ENCODE measurements at places on chromosomes 2 and 18.
A peak's percentile ranks its signal among the peaks of the same experiment; 100 is the strongest.

- peak; percentile 53 for DNase-seq
These were observed 61.4 kb downstream of the CPS1 start for GRCh38 chr2:210617732-210618330.

GRCh38 chr2:71460595-71461303, 7.4 kb downstream of the DYSF start:
- DNase-seq = peak; percentile 34

GRCh38 chr2:38925982-38926381, 36.3 kb downstream of the ARHGEF33 start:
- DNase-seq = no peak

- DNase-seq = peak; percentile 66
These were observed 44.5 kb downstream of the SH3RF3 start for GRCh38 chr2:109173311-109174171.

DNA sequence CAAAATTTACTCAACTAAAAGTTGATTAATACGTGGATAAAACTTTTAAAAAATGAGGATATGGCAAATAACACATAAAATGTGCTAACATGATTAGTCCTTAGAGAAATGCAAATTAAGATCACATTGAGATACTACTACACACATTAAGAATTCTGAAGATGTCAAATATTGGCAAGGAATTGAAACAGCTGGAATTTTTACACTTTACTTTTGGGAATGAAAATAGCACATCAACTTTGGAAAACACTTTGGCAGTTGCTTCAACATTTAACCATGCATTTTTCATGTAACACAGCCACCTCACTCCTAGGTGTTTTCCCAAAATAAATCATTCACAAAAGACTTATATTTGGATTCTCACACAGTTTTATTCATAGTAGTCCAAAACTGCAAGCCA, 687.9 kb upstream of the SETBP1 start:
- DNase-seq = no peak

GRCh38 chr2:27074738-27075565, 3.5 kb upstream of the EMILIN1 start:
- no peak for DNase-seq

DNA sequence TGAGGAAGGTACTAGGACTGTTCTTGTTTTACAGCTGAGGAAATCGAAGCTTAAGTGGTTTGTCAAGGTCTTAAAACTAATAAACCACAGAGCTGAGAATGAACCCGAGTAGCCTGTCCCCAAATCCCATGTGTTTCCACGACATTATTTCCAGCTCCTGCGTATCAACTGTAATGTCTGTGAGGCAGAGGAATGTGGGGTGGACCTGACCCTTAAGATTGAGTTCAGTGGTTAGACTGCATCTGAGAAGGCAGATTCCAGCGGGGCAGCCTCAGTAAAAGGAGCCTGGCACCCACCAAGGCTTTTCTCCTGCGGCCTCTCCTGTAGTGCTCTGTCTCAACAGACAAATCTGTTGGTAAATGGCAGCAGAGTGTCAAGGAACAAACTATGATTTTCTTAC, 81.9 kb upstream of the TMEM178A start:
- DNase-seq = no peak

GRCh38 chr2:98547092-98547790, 61.1 kb downstream of the COA5 start:
- DNase-seq = no peak

- DNase-seq = no peak
These were observed 425.6 kb downstream of the SUCLG1 start for GRCh38 chr2:84033347-84033974.

DNA sequence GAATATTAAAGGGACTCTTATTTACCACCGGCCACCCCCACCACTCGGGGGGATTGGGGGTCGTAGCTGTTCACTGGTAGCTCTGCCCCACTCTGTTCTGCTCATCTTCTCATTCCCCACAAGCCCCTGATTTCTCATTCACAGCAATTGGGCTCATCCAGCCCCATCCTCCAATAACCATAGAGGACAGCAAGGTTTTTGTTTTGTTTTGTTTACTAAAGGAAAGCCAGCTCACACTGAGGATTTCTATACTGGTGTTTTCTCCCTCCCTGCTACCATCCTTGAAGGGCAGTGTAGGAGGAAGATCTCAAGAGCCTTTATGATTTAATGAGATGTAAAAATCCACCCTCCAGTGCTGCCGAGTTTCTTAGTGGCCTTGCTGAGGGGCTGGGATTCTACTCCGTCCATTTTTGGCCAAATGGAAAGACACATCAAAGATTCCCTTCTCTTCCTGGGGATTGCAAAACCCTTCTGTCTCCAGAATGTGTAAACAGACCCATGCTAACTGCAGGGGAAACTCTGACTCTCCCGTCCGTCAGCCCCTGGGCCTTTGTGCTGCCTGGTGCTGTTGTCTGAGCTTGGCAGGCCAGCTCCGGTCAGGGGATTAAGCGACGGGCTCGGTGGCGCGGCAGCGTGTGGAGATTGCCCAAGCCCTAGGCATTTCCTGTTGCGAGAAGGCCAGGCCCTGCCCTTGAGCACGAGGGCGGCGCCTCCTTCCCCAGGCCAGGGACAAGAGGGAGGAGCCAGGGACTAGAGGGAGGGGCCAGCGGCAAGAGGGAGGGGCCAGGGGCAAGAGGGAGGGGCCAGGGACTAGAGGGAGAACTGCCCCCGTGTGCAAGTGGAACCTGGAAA, 165.0 kb downstream of the ANTXR1 start:
- DNase-seq = peak; percentile 98

- no peak for DNase-seq
These were observed 101.3 kb downstream of the PTPRM start for GRCh38 chr18:7668392-7668791.

DNA sequence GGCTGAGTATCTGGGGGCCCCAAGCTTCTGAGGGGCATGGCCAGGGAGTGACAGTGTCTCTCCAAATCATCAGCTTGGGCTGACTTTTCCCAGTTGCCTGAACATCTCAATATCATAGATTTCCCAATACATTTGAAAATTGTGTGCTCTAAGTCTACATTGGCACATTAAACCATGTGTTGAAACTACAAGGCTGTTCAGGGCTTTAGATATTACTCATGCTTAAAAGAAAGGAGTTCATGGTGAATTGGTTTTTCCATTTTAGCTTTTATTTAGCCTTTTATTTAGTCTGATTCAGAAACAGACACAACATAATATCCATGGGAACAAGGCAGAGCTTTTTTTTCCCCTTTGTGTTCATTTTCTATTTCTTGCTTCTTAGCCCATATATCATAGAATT, 49.9 kb upstream of the GALR1 start:
- DNase-seq = peak; percentile 16

GRCh38 chr2:197167608-197168314, 142.8 kb downstream of the ANKRD44 start:
- no peak for DNase-seq

DNA sequence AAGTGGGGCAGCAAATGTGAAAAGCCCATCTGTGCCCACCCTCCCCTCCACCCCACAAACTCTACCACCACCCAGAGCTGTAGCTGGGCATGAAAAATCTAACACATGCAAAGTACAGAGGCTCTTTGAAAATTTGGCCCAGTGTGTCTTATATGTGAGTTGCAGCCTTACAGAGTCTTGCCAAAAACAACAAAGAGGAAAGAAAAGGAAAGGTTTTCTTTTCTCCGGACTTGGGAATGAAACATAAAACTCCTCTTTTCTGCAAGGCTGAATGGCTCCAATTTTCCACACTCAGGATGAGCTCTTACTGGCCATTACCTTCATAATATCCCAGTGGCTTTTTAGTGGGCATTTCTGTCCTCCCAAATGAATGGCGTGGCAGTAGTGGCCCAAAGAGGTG, 27.9 kb upstream of the POU3F3 start:
- no peak for DNase-seq

- DNase-seq = no peak
These were observed 3.4 kb downstream of the PXDN start for GRCh38 chr2:1740716-1741589.

- no peak for DNase-seq
These were observed 1385.5 kb upstream of the ZEB2 start for GRCh38 chr2:145905371-145905770.

DNA sequence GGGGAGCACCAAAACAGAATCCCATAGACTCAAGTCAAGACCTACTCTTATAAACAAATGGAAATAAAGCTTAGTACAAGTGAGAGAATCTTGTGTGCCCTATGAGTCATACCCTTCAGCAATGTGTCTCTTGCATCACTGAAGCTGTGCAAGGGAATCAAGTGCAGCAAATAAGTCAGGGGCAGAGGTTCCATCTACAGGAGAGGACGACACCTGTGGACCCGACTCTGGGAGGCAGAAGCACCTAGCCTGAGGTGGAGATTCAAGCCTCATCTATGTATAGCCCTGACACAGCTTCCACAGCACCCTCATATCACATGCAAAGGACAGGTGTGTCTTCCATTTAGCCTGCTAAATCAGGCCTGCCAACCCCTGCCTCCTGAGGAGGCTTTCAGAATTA, 298.2 kb downstream of the CNTNAP5 start:
- no peak for DNase-seq

GRCh38 chr2:177799531-177799930, 273.0 kb downstream of the PDE11A start:
- peak; percentile 37 for DNase-seq

- DNase-seq = no peak
These were observed 2.5 kb downstream of the CYP1B1 start for GRCh38 chr2:38073211-38074057.

DNA sequence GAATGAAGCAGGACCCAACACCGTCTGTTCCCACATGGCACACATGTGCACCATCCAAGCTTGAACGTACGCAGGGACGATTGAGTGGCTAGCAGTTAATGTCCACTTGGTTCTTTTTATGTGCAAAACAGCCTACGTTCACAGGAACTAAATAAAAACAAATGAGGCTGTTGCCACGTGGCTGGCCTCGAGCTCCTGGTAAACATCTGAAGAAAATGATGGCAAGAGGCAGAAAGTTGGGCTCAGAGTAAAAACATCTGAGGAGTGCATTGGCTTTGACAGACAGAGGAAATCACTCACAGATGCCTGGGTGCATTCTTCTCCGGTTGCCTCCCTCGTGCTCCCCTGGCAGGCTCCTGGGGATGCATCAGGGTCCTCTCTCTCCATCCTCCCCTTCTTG, 177.9 kb downstream of the NRP2 start:
- no peak for DNase-seq

DNA sequence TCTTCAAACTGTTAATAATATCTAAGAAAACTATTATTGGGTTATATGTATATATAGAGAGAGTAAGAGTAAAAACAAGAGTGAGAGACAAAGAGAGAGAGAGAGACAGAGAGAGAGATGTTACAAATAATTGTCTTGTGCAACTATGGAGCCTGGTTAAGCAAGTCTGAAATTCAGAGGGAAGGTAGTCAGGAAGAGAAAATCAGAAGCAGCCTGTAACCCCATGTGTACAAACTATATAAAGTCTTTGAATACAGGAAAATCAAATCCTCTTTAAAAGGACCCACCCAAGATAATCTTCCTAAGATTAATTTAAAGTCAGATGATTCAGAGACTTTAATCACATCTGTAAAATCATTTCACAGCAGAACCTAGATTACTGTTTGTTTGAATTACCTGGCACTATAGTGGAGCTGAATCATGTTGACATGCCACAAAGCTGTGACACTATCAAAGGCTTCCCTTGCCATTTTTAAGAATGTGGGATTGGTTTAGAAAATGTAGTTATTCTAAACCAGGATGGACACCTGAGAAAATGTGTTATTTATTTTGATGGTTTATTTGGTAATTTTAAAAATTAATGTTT, 301.7 kb upstream of the FSIP2 start:
- DNase-seq = no peak

GRCh38 chr2:236816197-236817170, 246.9 kb downstream of the ACKR3 start:
- no peak for DNase-seq

- no peak for DNase-seq
These were observed 112.1 kb downstream of the STRN start for GRCh38 chr2:36854241-36854640.

DNA sequence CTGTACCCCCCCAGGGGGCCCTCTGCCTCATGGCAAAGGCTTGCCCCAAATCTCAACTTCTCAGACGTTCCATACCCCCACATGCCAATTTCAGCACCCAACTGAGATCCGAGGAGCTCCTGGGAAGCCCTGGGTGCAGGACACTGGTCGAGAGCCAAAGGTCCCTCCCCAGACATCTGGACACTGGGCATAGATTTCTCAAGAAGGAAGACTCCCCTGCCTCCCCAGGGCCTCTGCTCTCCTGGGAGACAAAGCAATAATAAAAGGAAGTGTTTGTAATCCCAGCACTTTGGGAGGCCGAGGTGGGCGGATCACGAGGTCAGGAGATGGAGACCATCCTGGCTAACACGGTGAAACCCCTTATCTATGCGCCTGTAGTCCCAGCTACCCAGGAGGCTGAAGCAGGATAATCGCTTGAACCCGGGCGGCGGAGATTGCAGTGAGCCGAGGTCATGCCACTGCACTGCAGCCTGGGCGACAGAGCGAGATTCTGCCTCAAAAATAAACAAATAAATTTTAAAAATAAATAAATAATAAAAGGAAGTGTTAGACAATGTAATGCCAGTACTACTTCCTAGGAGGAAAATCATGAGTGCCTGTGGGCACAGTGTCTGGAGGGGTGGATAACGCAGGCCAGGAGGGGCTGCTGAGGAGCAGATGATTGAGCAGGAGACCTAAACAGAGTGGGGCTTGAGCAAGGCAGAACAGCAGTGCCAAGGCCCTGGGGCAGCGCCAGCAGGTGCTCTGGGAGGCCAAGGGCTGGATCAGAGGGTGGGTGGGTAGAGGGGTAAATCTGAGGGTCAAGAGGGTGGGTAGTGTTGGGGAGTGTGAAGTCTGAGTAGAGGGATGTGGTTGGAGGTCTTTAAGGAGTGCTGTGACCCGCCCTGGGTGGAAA, 4.0 kb downstream of the ALPP start:
- no peak for DNase-seq

- no peak for DNase-seq
These were observed 32.4 kb upstream of the CCDC150 start for GRCh38 chr2:196607073-196607472.

GRCh38 chr18:21327101-21327500, 85.1 kb downstream of the GREB1L start:
- no peak for DNase-seq

DNA sequence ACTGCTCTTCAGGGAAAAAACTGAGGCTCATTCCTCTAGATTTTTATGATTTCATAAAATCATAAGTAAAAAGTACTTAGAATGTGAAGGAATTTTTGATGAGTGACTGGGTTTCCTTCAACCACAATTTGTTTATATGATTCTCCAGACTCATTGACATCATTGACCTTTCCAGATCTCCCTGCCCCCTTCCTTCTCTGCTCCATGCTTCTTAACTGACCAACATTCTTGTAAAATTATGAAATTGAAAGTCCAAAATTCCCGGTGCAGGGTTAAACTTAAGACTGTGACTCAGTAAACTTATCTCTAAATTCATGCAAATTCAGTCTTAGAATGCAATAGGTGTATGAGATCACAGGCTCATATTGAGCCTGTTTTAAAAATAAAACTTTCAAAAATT, 648.9 kb downstream of the TDRD15 start:
- peak; percentile 97 for DNase-seq

All from HCEC 1CT (cell line).